ENCODE measurements at places on chromosomes 7 and 10.

GRCh38 chr10:89346405-89347254 is 18.8 kb downstream of the IFIT3 start:
- no peak for DNase-seq

DNA sequence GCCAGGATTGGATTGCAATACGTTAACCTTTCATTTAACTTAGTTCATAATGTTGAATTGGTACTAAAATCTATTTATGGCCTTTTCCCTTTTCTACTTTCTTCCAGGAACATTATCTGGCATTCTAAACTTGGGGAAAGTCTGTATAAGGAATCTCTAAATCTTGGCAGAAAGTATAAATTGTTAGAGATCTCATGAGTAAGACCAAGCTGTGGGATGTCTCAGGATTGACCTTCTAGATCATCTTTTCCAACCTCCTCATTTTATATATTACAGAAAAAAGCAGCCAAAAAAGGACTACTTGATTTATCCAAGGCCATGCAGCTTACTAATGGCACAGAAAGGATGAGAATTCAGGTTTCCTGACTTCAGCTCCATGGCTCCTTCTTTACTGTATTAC is 598.3 kb downstream of the INHBA start:
- no peak for DNase-seq

GRCh38 chr7:11163220-11163619 is 189.5 kb downstream of the PHF14 start:
- DNase-seq, result no peak

DNA sequence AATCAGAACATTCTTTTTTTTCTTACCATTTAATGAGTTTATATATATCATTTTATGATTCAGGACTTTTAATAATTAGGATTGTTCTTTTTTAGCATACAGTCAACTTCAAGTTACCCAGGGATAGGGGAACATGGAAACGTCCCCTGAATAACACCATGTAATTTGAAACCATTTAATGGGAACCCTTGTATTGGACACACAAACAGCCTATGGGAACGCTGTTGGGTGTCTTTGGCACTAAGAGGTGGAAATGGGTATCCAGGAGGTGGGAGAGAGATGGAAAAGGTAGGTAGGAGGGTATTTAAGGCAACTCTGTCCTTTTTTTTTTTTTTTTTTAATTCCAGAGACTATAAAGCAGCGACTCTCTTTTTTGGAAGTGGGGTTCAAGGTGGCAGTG is 2.6 kb downstream of the LUC7L2 start:
- DNase-seq, result no peak

DNA sequence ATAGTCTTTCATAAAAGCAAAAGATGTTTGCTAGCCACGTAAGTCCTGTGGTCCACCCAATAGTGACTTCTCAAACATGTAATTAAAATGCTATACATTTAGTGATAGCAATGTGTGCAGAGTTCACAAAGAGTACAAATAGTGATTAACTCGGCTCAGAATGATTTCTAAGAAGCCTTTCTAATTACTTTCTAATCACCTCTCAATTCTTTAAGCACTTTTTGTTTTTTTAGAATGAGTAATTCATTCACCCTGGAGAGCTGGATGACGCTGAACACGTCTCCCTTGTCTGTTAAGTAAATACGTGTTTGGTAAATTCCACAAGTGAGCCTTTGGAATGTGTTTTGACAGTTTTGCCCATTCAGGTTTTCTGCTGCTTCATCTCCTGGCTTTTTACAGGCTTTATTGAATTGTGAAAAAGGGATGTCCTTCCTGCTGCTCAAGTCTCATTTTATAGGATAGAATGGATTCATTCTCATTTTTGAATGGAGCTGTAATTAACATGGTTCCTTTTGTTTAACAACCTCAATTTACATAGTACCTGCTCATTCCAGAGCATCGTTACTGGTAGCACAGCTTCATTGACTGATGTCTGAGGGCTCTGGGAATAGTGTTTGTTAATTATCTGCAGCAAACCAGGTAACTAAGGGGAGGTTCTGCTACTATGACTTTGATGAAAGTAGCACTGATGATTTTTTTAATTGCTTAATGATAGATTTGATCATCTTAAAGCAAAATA is 212.1 kb downstream of the VTI1A start:
- no peak for DNase-seq

DNA sequence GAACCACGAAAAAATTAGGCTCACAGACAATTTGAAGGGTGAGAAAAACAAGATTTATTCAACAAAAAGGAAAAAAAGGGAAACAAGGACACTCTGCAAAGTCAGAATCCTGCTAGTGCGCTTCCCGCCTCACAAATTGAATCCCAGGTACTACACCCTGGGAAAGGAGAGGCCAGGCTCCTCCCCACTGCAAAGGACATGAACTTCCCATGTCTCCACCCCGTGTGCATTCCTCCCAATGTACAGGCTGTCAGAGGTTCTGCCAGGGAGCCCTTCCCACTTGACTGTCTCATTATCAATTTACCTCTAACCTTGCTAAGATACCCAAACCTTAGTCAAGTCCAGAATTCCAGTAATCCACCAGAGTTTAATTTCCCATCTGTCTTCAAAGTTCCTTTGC is 70.4 kb upstream of the CDK1 start:
- no peak for DNase-seq

- no peak for DNase-seq
Observed at GRCh38 chr7:8115547-8116402, 146.2 kb downstream of the ICA1 start.

- no peak for DNase-seq
Observed at GRCh38 chr10:90846746-90847145, 11.1 kb downstream of the HTR7 start.

DNA sequence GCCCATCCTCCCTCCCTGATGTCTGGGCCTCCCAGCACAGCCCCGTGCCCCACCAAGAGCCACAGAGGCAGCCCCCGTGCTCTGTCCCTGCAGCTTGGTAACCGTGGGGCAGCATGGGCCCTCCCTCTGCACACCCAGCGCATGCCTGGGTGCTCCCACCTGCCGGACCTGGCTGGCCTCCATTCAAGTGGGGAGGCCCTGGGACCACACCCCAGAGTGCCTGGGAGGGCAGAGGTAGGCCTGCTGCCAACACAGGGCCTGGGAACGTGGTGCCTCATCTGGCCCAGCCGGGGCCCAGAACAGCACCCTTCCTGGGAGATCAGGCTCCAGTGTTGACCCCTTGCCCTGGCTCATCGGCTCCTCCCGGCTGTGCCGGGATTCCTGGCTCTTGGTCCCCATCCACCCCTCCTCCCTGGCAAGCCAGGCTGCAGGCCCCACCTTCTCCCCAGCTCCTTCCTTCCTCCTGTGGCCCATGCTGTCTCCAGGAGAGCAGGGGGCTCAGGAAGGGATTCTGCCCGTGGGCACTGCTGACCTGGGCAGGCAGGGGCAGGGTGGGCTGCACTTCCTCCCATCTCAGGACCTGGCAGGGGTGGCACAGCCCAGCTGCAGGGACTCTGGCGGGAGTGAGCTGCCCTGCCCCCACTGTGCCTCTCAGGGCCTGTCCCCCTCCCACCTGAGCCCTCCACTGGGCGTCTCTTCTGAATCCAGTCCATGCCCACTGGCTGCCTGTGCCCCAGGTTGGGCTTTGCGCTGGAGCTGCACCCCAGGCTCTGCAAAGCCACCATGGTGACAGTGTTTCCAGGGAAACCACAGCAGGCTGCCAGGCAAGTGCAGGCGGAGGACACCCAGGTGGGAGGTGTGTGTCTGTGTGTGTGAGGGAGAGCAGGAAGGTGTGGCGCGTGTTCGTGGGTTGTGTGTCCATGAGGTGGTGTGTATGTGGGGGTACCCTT is 32.6 kb downstream of the PWWP2B start:
- DNase-seq, result no peak

DNA sequence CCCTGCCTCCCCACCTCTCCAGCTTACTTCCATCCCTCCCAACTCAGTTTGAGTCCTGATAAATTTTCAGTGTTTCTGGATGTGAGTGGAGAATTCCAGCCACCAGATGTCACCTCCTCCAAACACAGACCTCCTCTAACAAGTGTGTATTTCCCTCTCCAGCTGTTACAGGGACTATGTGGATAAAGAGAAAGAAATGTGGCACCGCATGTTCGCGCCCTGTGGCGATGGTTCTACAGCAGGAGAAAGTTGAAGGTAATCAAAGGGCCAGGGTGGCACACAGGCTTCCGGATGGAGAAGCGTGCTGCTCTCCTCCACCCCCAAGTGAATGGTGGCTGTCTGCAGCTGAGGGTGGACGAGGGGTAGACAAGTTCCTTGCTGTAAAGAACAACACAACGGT is 14.7 kb downstream of the FKBP6 start:
- DNase-seq, result no peak

DNA sequence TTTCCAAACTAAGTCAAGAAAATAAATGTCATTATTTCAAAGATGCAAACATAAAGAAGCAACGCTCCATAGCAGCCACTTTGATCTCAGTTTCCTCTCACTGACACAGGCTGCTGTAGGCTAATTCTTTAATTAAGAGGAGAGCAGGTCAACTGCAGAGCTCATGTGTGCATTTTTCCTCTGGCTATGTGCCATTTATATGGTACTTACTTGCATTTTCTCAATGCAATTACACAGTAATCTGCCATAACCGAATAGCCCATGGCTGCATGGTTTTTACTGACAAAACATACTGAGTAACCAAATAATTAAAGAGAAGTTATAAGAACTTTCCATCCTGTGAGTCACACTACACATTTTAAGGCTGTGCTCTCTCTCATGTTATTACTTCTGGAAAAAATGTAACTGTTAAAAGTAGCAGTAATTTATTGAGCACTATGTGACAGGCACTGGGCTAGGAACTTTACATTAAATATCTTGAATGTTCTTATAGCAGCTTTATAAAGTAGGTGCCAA is 122.0 kb downstream of the ELAPOR2 start:
- no peak for DNase-seq

DNA sequence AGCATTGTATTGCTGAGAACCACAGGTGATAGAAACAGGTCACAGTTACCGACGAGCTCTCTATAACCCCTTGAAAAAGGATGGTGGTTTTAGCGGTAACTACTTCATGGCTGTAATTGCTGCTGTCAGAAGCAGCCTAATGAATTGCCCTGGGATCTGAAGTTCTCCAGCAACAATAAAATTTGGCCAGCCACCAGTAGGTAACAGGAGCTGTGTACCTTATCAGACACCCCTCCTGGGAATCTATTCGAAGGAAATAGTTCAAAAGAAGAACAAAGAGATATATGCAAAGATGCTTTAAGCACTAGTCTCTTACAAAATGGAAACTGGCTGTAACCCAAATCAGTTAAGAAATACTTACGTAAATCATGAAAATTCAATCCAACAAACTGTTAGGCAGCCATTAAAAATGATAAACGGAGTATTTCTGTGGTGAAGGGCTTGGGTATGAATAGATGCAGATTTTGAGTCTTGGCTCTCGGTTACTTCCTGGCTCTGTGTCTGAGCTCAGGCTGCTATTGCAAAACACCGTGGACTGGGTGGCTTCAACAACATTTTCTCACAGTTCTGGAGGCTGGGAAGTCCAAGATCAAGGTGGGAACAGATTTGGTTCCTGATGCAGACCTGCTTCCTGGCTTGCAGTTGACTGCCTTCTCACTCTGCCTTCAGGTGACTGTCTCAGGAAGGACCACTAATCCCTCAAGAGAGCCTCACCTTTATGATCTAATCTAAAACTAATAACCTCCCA is 1.6 kb downstream of the MSRB2 start:
- DNase-seq, result no peak

DNA sequence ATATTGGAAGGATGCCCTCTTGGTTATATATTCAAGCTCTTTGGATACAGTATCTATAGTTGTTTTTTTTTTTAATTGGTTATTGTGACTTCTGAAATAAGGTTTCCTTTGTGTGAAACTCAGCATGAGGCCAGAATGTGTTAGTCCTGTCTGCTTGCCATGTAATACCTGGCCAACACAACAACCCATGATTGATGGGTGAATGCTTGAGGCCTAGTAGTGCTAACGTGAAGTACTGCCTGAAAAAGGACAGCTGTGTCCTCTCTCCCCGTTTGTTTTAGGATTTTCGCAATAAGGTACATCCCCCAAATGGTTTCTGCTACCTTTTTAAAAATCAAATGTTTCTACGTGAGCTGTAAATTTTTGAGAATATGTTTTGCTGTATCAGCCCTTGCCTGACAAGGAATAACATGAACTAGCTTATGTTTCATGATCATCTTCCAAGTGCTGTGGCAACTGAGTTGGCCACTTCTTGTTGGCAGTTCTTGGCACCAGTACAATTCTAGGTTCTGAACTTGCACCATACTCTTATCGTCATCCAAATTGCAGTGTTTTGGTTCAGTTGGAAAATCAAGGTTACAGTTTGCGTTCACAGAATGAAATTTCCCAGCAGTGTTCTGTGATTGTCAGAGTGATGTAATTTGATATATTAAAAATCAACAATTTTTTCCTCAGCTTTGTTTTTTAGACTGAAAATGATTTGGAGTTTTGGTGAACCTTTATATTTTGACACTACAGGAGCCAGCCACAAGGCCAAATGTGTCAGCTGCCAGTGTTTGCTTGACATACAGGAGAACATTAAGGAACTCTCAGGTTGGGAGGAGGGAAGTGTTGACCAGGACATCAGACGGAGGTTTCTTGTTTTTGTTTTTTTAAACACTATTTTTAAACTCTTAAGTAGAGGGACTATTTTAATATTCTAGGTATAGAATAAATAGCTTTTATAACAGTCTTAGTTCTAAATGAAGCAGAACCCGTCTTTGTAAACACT is 13.5 kb upstream of the ASCC1 start:
- no peak for DNase-seq

GRCh38 chr10:75401569-75402485 is at the start of gene ZNF503:
Gene ZNF503 (minus strand): TSS chr10:75401764. CDS start chr10:75401419, 345 bp downstream.
- peak; percentile 91 for DNase-seq

DNA sequence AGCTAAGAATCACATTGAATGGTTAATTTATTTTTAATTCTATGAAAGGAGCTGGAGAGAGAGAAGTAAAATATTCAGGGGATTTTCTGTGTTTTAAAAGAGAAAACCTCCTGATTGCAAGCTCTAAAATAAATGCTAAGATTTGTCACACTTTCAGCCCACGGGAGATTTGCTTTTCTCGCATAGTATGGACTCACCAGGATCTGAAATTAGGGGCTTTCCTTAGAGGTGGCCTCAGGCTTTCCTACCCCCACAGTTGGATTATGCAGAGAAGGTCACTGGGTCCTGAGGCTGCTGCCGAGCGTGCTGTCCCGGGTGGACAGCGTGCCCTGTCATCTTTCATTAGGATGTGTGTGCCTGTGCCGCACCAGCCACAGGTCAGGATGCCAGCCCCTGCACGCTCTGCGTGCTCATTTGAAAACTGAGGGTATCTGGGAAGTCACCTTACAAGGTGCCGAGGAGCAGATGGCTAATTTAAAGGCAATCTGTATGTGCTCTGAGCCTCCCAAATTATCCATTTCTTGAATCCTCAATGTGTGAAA is 258.8 kb downstream of the CELF2 start:
- DNase-seq, result no peak

GRCh38 chr10:124222988-124223710 is 129.8 kb upstream of the CHST15 start:
- no peak for DNase-seq
